ENCODE measurements at places on chromosomes 12 and 14.
A peak's percentile ranks its signal among the peaks of the same experiment; 100 is the strongest.

DNA sequence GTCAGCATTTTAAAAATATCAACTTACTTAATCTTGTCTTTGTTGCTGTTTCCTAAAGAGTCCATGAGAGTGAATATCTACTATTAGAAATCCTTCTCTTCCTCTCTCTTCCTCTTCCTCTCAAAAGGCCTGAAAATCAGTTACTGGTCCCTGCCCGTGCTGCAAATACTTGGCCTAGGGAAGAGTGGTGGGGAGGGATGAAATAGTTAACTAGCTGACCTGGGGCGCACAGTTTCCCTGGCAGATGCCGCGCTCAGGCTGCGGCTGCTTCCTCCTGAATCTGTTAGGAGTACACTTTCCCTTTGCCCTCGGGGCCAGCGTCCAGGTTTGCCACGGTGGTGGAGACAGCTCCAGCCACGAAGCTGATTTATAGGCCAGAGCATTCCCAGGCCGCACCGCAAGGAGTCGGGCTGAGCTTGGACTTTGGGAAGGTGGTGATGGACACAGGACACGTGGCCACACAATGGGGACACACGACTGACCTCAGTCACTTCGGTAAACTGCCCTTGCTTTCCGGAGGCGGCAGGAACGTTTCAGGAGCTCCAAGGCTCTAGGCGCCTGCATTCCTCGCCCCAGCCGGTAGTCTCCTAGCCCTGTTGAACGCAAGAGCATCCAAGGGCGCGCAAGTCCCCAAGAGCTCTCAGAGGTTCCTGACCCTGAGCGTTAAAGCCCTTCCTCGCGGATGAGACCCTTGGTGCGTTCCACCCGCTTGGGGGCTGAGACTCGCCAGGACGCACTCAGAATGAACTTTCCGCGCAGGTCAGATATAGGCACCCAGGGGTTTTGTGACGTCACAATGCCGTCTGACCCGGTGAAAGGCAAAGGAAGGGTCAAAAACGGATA lies 7.1 kb upstream of the ASCL1 start:
- no peak for DNase-seq

DNA sequence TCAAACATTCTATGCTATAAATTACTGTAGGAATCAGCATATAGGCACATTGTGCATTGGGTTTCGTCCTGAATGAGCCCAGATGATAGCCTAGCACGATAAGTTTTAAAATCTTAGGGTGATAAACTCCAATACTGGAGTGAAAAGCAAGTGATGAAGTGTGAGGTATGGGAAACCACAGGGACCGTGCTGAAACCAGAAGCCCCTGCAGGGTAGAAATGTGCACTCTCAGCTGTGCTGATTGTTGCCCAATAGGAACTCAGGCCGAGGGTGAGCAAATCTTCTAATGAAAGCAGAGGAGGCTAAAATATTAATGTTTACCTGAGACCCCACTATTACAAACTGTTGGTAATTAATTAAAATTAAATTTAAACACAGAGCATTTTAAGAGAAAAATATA lies 1486.6 kb downstream of the AACS start:
- DNase-seq = no peak

DNA sequence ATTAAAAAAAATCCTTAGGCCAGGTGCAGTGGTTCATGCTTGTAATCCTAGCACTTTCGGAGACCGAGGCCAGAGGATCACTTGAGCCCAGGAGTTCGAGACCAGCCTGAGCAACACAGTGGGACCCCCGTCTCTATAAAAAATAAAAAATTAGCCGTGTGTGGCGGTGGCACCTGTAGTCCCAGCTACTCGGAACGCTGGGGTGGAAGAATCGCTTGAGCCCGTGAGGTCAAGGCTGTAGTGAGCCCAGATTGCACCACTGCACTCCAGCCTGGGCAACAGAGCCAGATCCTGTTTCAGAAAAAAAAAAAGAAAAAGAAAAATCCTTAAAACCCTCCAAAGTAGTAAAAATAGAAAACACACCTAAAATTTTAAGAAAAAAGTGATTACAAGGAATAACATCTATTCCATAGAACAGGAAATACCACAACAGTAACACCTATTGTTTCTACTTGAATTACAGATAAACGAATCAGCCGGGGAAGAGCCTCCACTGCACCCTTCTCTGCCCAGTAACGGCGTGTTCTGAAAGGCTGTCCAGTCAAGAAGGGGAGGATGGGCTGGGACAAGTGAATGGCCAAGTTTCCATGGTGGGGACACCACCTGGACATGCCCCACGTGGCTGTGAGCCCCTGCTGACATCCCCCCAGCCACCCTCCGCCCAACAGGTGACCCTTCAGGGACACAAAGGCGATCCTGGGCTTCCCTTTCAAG lies 17.8 kb downstream of the POLE start:
- DNase-seq = no peak

DNA sequence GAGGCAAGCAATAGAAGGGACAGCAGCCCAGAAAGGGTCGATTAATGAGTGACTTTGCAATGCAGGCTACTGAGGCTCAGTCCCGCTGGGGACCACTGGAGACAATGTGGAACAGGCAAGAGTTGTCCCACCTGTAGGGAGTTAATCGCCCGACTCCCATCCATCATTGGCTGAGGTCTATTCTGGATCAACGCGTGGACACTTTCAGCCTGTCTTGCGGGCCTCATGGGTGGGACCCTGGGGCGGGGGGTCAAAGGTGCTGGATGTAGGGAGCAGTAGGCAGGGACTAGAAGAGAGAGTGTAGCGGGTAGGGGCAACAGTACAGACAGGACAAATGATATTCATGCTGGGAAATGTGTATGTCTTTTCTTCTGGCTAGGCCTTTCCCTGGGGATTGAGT lies 6.1 kb downstream of the IFI27L2 start:
- DNase-seq = no peak

GRCh38 chr12:120825337-120825736 lies 78.8 kb downstream of the SPPL3 start:
- DNase-seq = no peak

GRCh38 chr12:20701106-20701505 lies 6.0 kb downstream of the SLCO1C1 start:
- no peak for DNase-seq

DNA sequence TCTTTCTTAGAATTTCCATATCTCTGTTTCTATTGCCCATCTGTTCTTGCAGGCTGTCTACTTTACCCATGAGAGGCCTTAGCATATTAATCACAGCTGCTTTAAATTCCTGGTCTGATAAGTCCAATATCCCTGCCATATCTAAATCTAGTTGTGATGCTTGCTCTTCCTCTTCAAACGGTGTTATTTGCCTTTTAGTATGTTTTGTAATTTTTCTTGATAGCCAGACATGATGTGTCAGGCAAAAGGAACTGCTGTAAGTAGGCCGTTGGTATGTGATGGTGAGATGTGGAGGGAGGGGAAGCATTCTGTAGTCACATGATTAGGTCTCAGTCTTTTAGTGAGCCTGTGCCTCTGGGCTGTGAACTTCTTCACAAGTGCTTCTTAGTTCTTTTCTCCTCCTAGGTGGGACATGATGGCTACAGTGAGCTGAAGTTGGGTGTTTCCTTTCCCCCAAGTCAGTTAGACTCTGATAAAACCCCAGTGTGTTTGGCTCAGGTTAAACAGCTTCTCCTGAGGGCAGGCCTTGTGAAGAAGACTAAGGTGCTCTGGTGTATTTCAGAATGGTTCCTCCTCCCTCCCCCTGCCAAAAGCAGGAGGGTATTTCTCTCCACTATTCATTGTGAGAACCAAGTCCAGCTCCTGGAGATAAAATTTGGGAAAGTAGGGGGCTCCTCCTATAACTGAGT lies 195.9 kb upstream of the PARP11 start:
- no peak for DNase-seq

DNA sequence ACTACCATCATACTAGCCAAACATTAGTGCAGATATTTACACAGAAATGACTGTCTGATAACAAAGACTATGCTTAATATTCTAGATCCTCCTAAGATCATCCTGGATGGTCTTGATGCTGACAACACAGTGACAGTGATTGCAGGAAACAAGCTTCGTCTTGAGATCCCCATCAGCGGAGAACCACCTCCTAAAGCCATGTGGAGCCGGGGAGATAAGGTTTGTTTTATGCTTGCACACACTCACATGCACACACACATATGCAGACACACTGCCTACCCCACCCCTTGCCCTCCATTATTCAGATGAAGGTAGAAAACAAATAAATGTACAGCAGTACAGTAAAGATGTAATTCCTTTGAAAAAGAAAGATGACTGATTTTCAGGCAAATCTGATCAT lies 44.4 kb upstream of the CHPT1 start:
- DNase-seq = no peak

DNA sequence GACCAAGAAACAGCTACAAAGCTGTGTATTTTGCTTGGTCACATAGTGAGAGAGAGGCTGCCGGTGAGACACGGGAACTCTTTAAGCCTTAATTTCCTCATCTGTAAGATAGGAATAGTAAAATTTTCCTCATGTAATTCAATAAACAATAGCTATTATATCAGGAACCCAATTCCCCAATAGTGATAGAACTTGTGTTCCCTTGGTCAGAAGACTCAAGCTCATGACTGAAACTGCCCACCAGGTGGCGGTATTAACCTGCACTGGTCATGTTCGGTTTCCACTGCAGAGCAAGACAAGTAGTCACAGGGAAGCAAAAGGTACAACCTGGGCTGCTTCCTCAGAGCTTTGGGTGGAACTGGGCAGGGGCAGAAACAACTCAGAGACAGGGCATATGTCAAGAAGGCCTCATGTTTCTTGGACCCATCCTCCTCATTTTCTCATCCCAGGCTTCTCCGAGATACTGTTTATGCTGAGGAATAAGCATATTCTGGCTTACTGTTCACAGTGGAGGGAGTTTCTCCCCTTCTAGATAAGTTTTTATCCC lies 4.2 kb upstream of the AJUBA start:
- DNase-seq = peak; percentile 81

- no peak for DNase-seq
These were observed 89.3 kb upstream of the SLC38A4 start for GRCh38 chr12:46915082-46915481.

DNA sequence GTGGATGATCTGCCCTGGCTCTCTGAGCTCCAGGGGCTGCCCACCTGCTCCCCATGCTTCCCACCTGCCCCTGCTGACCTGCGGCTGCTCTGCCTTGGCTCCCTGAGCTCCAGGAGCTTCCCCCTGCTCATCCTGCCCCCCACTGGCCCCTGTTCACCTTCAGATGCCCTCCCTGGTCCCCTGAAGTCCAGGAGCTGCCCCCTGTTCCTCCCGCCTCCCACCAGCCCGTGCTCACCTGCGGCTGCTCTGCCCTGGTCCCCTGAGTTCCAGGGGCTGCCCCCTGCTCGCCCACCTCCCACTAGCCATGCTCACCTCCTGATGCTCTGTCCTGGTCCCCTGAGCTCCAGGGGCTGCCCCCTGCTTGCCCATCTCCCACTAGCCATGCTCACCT lies 219.7 kb downstream of the TMEM121 start:
- no peak for DNase-seq

DNA sequence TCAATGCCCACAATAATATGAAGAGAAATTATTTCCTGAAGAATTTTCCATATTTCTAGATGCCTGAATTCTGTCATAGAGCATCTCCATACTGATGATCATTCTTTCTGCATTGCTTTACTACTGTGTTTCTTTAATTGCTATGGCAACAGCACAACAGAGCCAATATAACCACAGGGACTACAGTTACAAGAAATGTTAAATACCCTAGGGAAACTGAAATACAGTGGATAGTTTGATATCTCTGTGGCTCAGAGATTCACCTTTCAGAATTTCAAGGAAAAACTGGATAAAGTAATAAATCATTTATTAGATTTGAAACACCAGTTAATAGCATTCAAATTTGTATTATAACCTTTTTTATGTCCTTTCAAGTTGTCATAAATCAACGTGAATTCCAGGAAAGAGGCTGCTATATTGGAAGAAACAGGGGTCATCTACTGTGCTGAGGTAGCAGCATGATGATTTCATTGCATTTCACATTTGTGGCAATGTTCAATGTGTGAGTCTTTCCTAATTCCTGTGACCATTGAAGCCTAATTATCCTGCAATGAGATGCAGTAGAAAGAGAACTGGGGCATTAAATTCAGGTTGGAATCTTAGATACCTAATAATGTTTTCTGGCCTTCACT lies 267.1 kb downstream of the LRFN5 start:
- no peak for DNase-seq

GRCh38 chr12:15979096-15980092 lies 68.3 kb downstream of the DERA start:
- DNase-seq = no peak

DNA sequence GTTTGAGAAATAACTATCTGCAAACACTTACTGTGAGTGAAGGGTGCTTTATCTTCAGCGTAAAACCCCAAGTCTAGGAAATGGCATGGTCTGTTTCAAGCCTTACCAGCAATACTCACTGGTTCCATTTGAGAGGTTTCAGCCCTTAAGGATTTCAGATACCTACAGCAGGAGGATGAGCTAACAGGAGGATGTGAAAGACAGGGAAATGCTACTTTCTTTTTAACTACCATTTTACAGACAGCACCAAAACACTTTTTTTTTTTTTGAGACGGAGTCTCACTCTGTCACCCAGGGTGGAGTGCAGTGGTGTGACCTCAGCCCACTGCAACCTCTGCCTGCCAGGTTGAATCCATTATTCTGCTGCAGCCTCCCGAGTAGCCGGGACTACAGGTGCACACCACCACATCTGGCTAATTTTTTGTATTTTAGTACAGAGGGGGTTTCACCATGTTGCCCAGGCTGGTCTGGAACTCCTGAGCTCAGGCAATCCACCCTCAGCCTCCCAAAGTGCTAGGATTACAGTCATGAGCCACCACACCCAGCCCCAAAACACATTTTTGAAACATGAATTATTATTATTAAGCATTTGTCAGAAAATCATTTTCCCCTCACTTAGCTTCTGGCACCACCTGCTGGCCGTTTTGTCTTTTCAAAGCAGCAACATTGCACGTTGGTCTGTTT lies 4.6 kb downstream of the MTRFR start:
- peak; percentile 63 for DNase-seq

DNA sequence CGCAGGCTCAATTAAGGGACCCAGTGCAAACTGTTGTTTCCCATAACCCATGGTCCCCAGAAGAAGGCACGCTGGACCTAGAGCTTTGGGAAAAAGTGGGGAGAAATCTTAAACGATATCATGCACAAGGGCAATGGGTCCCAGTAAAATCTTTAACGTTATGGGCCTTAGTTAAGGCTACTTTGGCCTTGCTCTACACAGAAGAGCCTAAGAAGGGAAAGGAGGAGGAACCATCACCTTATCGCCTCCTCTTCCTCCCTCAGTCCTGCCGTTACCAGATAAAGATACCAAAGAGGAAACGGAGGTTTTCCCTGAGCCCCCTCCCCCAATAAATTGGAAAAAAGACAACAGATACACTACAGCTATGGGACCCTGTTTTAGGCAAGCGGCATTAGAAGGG lies 116.9 kb downstream of the PPHLN1 start:
- DNase-seq = no peak

DNA sequence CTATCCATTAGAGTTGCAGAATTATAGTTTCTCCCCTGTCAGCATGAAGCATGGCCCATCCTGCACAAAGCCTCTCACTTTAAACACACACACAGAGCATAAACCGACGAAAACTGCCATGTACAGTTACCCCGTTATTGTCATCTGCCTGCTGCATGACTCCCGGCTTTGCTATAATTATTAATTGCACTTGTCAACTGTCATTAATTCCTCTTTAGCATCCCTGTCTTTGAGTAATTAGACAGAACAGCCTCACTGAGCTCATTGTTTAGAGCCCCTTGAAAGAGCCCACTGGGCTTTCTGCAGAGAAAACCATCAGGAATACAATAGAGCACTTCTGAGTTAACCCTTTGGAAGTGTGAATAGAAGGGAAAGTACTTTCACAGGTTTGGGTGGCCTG lies 307.2 kb upstream of the SOX5 start:
- DNase-seq = no peak

- no peak for DNase-seq
These were observed 16.0 kb downstream of the NKX2-1 start for GRCh38 chr14:36503771-36504741.

Measured in CD4-positive, alpha-beta memory T cell (primary cell).